C1 segment of cervical spinal cord (tissue), 14 donors: ENCODE measurements at places on chromosomes 16 and 17.

GRCh38 chr17:72587773-72588511, 467.1 kb downstream of the SOX9 start:
- no peak for DNase-seq

GRCh38 chr16:69626256-69626655, 60.5 kb downstream of the NFAT5 start:
- DNase-seq: no peak

DNA sequence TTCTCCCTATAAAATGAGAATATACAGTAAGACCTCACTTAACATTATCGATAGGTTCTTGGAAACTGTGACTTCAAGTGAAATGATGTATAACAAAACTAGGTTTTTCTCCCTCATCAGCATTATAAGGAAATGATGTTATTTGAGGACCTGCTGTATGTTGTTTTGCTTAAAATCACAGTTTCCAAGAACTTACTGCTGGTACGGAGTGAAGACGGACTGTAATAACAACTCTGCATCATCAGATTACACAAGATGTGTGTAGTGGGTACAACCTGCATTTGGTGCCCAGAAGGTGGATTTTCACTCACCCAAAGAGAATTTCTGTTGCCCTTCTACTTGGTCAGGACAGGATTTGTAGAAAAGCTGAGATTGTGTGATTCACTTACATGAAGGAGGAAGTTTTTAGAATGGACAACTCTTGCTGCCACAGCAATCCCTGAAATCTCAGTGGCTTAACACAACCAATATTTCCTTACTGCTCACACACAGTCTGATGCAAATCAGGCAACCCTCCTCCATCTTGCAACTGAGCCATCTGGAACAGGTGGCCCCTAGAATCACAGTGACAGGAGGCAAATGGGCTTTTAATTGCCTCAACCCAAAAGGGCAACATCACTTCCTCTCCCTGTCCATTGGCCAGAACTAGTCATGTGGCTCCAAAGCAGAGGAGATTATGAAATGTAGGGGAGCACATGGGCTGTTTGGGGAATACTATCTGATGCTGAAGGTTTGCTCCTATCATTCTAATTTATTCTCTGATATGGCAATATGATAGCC, 67.6 kb upstream of the CACNG5 start:
- DNase-seq: no peak

- DNase-seq: no peak
Observed at GRCh38 chr17:65855675-65856074, 294.2 kb upstream of the AXIN2 start.

DNA sequence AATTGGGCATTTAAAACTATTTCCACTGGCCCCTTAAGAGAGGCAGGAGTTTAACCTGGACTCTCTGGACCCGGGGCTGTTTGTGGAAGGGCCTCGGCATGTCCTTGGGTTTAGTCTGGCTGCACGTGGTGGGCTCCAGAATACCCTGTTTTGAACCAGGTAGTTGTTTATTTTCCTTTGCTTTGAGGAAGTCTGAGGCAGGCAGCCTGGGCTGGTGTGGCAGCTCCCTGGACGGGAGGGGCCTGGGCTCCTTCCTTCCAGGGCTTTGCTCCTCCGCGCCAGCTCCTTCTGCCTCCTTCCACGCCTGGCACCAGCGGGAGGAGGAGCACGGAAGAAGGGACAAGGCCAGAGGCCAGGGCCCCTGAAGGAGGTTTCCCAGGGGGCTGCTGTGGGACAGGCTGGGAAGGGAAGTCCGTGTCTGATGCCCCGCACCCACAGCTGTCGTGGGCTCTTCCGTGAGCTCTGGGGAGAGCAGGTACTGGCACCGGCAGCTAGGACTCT, 15.5 kb downstream of the BANP start:
- peak; percentile 20 for DNase-seq

DNA sequence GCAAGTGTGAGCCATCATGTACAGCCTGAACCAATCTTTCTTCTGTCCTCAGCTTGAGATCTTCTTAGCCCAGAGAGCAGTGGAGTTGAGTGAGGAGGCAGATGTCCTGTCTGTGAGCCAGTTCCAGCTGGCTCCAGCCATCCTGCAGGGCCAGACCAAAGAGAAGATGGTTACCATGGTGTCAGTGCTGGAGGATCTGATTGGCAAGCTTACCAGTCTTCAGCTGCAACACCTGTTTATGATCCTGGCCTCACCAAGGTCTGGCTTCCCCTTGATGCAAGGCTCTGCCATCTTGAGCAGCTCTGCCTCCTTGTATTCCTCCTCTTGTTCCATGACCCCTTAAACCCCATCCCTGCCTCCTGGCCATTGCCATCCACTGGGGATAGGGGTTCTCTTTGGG, 9.6 kb downstream of the CDK5RAP3 start:
- no peak for DNase-seq

DNA sequence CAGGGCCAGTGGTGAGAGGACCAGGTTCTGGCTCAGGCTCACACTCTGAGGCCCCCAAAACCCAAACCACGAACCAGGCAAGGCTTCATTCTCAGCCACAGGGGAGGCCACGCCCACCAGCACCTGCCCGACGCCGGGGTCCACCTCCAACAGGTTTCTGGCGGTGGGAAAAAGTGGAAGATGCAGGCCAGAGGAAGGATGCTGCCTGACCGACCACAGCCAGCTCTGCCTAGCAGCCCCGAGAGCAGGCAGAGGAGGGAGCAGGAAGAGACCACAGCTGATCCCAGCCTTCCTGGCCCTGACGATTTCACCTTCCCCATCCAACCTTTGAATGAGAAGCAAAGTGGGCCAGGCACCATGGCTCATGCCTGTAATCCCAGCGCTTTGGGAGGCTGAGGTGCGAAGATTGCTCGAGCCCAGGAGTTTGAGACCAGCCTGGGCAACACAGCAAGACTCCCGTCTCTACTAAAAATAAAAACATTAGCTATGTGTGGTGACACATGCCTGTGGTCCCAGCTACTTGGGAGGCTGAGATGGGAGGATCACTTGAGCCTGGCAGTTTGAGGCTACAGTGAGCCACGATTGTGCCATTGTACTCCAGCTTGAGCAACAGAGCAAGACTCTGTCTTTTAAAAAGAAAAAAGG, 30.7 kb upstream of the SLC38A10 start:
- DNase-seq: no peak

DNA sequence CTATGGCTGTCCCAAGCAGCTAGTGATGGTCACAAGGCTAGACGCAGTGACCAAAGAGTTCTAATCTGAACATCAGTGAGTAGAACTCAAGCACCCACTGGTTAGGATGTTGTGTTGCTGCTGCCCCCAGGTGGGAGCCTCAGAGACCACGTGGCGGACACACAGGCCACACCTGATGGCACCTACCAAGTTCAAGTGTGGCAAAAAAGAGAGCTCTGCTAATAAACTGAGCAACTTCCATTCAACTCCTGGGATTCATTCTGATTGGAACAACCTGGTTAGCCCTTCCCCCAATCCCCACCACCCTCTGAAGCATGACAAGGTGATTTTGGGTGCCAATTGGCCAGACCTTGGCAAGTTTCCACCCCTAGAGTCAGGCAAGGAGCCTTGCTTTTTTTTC, 3.5 kb upstream of the LCMT1 start:
- no peak for DNase-seq
